ENCODE measurements at places on chromosomes 3 and 15.

DNA sequence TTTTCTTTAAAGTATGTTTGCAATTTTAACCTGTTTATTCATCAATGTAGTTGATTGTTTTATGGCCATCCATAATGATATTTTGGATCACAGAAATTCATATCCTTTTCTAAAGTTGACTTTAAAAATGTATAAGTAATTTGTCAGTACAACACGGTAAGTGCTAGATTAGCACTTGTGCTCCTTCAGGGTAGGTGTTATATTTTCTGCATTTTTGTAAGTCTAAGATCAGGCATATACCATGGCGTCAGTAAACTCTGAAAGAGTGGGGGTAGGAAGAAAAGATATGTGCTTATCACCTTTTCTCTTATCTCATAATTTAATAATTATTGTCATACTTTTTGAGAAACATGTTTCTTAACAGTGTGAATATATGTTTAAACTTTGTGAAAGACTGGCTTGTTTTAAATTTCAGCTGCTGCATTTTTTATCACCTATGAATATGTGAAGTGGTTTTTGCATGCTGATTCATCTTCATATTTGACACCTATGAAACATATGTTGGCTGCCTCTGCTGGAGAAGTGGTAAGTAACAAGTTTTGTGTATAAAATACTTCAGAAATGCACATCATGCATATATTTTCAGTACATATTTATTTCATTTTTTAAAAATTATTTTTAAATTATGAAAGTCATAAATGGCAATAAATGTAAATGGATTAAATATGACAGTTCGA, 22.1 kb downstream of the SLC25A26 start:
- no peak for DNase-seq

DNA sequence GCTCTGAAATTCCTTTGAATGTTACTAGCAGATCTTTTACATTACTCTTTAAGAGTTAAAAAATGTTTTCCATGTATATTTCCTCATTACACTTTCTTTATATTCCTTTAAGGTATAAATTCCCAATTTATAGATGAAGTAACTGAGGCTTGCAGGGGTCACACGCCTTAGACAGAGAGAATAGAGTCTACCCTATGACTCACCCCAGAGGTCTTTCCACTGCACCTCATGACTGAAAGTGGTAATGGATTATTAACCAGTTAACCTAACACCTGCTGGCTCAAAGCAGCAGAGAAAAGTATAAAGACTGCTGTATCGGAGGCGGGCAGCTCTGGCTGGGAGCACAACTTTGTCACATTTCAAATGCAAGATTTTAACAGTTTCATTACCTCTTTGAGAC, 37.7 kb downstream of the LDHAL6B start:
- no peak for DNase-seq

- DNase-seq: no peak
Measured at GRCh38 chr3:73739791-73740453, 115.2 kb upstream of the PDZRN3 start.

DNA sequence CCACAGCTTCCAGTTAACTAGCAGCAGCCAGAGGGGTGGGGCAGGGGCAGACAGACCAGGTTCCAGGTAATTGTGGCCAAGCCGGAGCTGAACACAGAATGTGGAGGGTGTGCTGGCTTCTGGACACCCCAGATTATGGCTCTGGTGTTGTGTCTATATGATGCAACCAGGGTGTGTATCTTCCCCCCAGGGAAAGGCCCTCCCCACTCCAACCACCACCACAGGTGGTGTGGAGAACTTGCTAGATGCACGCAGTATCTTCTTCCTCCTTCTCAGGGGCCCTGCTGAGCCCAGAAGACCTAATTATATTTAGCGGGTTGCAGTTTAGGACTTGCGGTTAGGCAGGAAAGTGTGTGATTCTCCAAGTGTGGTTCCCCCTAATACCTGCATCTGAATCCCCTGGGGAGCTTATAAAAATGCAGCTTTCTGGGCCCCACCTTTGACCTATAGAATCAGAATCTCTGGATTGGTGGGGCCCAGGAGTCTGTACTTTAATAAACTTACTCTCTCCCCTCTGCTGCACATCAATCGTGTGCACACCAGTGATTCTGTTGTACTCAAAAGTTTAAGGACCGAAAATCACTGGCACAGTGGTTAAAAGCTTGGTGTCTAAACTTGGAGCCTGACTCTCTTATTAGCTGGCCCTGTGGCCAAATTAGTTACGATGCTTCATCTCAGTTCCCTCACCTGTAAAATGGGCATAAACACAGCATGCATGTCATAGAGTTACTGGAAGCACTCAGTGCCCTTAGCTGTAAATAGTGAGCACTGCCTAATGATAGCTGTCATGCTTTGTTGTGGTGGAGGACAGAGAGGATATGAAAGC, 379.1 kb upstream of the PROK2 start:
- DNase-seq: peak; percentile 57

DNA sequence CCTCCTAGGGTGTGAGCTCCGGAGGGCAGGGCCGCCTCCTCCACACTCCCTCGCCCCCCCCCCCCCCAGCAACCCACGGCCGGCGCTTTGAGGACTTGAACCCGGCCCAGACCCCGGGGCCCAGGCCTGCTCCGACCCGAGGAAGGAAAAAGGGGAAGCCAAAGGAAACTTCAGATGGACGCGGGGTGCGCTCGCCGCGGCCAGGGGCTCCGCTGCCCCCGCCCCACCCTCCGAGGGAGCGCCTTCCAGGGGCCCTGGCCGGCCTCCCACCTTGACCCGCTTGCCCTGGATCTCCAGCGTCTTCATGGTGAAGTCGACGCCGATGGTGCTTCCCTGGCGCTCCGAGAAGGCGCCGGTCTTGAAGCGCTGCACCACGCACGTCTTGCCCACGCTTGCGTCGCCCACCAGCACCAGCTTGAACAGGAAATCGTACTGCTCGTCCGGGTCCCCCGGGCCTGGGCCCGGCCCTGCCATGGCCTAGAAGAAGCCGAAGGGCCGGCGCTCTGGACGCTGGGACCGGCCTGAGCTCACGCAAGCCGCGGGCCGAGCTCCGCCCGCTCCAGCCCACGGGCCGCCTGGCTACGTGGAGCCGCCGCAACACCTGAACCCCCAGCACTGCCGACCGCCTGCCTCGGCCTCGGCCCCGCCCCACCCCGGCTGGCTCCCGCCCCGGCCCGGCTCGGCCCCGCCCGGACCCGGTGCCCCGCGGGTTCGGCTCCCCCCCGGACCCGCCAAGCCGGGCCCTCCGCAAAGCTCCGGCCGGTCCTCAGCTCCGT, 400 bp downstream of the RAB43 start:
- no peak for DNase-seq

DNA sequence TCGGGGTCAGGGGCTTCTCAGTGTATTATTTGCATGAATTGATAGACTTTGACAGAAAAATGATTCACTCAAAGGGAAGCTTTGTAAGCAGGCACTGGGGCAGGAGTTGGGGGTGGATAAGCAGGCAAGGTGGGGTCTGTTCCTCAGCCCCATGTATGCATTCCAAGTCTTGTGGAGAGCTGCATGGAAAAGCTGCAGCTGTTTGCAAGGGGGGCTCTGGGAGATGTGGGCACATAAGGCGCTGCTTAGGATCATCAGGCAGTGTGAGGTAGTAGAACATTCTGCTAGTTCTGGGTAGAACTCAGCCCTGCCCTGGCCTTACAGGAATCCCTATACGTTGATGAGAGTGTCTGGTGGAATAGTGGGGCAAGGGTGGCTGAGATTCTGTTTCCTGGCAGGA, 154.2 kb upstream of the LRIG1 start:
- DNase-seq: no peak

DNA sequence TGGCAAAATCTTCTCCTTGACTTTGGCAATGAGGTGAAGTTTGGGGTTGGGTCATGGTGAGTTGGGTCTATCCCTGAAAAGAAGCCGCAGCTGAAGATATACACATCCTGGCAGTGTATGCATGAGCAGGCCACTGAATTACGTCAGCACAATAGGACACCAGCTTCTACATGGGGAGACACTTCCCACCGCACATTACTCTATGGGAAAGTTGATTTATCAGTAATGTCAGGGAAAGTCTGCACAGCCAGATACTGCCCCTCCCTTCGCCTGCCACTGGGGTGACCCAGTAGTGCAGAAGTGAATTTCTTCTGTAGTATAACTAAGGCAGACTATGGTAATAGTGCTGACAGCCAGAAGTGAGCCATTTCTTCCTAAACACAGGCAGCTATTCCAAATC, 245.0 kb downstream of the NTRK3 start:
- no peak for DNase-seq

- DNase-seq: no peak
Measured at GRCh38 chr3:89180334-89180733, 72.9 kb downstream of the EPHA3 start.

Data from GM12891 (cell line).